ENCODE measurements at places on chromosomes 7 and 10.

- DNase-seq, result no peak
These were observed 15.4 kb downstream of the NFE2L3 start for GRCh38 chr7:26167303-26167934.

DNA sequence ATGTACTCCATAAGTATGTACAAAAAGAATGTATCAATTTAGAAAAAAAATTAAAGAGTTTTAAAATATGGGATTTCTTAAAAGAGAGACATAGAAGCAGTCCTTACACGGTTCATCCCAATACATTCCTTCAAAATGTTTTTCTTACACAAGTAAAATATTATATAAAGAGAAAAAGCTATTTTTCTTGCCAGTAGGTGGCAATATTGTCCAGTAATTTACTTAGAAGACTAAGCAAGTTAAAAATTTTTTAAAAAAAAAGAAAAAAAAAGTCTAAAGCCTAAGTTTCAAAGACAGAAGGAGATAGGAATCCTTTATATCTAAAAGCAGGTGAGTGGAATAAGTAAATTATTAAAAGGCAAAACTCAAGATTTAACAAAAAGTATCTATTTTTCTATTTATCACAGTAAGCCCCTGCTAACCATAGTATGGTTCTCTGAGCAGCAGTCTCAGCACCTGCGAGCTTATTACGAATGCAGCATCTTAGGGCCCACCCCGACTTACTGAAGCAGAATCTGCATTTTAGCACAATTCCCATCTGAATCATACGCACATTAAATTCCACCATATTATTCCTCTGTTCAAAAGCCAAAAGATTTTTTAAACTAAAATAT, 240.6 kb downstream of the DGKI start:
- no peak for DNase-seq

- peak; percentile 79 for DNase-seq
These were observed 523 bp downstream of the PURB start for GRCh38 chr7:44884621-44885393.

DNA sequence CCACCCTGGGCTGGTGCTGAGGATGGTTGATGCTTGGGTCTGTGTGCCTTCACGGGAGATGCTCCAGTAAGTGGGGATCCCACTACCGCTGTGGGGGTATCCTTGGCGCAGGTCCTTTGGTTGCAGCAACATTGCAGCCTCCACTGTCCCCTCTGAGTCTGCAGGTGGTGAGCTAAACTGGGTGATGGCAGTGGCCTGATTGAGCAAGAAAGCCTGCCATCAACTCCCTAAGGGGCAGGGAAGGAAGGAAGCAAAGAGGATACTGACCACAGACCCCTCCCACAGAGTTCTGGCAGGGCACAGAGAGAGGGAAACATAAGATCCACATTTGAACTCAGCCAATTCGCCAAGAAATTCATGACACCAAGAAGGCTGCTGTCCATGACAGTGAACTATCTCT, 43.2 kb downstream of the MYO1G start:
- no peak for DNase-seq

DNA sequence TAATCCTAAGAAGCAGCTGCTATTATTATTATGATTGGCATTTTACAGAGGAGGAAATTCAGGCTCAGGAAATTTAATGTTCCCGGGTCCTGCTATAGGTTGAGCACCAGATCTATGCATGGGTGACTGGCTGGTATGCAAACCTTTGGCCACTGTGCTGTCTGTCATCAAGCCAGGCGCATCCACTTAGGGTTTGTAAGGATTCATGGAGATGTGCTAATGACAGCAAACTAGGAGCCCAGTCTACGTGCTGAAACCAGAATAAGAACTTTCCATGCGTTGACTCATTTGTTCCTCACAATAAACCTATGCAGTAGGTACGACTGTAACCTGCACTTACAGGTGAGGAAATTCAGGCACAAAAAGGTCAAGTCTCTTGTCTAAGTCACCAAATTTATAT, 64.5 kb upstream of the ZMIZ1 start:
- no peak for DNase-seq

- DNase-seq, result no peak
These were observed 44.8 kb upstream of the HHEX start for GRCh38 chr10:92644921-92645320.

DNA sequence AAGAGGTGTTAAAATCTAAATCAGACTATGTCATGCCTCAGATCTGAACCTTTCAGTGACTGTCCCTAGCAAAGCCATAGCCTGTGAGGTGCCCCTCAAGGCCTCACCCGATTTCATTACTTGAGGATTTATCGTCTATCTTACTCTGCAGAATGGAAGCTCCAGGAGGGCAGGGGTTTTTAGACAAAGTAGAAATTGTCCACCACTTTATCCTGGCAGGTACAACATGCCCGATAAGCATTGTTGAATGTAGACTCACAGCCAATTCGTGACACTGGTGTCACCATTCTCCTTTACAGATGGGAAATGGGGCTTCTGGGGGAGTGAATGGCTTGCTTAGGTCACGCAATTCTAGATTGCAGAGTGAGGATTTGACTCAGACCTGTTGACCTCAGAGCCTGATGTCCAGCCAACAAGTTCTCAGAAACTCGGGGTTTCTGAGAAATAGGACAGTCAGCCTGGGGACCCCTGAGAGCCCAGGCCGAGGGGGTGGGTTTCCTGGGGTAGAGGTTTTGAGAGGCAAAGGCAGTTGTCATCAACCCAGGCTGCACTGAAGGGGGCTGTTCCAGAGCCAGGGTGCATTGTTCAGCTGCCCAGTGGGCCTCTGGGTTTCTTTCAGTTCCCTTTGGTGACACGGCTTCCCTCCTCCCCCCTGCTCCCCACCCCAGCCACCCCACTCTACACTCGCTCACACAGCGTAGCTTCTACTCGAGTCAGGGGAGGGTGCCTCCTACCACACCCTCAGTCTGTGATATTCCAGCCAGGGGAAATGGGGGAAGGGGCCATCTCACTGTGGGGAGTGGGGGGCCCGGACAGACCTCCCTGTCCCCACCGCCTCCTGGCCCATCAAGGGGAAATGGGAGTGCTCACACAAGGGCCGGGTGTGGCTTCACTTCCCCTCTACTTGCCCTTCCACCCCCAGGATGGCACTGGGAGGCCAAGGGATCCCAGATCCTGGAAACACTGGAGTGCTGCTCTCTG, 3.1 kb upstream of the IRF5 start:
- no peak for DNase-seq

DNA sequence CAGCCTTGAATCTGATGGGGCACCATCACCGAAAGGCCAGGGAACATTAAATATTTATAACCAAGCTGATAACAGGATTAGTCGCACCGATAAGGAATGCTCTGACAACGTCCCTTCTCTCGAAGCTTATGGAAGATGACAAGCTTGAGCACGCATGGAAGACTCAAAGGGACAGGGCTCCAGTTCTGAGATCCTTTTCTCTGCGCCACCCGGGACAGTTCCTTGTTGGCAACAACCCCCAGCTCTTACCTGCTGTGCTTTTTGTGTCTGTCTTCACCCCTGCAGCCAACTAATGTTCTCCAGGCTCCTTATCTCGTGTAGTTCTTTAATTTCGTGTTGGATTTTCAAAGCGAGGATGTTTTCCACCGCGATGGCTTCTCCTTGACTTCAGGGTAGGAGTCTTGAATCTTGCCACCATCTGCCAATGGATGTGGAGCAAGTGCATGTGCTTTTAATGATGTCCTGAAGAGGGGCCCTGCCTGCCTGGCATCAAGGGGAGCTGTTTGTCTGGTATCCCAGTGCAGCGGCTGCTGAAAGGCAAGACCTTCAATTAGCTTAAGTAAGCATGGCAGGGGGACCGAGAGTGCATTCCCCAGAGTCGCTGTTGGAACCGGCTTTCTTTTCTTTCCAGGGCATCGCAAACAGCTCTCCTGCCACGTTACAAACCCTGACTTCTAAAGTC, 354 bp upstream of the FERD3L start:
- peak; percentile 72 for DNase-seq

DNA sequence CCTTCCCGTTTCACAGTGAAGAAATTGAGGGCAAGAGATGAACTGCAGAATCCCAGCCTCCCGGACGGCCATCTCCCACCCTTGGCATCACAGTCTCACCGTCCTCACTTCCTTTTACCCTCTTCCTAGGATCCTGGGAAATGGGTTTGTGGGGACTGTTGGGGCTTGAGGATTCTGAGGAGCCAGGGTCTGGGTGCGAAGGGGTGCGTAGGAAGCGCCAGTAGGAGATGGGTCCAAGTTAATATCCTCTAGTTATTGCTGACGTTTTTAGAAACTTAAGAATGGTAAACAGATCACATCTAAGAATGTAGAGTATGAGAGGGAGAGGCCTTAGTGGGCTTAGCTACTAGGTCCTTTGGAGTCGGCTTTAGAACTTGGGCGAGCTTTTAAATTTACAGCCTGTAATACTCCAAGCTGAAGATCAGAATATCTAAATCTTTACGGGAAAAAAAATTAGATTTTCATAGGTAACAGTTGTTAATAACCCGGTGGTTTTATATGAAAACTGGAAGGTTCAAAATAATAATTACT, 696 bp downstream of the MALSU1 start:
- DNase-seq, result no peak

- DNase-seq, result no peak
These were observed 606.6 kb upstream of the DPP6 start for GRCh38 chr7:153445641-153446040.

DNA sequence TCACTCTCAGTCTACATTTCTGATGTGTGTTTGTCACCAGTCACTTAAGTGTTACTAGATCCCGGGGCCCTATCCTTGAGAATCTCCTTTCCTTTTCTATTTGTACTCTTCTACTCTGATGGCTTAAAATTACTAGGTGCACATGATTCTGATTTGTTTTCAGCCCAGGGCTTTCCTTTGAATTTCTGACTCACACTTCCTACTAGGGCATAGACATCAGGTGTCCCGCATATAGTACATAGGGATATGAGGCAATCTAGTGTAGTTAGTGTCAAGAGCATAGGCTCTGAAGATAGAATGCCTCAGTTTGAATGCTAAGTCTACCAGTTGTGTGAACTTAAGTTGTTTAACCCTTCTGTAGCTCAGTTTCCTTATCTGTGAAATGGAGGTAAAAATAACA, 49.4 kb upstream of the LRRN3 start:
- DNase-seq, result no peak

DNA sequence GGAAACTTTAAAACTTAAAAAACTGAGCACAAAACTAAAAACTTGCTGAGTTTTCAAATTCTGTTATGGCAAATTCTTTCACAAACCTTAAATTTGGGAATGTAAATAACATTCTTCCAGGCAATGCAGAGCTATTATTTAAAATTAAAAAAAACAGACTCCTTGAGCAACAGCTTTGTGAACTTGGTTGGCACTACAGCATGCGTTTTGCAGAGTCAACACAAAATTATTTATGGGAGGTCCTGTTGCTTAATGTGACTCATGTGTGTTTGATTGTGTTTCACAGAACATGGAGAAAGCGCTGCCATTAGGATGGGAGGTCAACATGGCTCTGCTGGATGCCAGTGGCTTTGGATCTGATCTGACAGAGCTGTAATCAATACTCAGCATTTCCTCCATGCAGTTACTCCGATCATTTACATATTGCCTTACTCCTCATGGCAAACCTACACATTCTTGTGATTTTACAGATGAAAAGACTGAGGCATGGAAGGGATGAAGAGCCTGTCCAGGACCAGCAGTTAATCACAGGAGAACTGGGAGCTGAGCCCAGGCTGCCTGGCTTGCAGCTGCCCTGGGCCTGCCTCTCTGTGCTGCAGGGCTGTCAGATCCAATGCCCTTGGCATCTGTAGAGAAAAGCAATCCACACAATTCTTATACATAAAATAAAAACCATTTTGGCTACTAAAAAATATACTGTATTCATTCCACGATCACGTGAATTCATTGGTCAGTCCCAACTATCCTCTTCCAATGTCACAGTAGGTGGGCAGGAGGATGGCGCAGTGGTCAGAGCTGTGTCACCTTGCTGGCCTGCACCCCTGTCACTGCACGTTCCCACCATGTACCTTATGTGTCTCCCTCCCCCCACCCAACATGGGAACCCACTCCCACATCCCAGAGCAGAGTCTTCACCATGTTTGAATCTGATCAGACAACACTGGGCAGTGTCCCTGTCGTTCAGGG, 200.9 kb downstream of the CXCL12 start:
- DNase-seq, result no peak

DNA sequence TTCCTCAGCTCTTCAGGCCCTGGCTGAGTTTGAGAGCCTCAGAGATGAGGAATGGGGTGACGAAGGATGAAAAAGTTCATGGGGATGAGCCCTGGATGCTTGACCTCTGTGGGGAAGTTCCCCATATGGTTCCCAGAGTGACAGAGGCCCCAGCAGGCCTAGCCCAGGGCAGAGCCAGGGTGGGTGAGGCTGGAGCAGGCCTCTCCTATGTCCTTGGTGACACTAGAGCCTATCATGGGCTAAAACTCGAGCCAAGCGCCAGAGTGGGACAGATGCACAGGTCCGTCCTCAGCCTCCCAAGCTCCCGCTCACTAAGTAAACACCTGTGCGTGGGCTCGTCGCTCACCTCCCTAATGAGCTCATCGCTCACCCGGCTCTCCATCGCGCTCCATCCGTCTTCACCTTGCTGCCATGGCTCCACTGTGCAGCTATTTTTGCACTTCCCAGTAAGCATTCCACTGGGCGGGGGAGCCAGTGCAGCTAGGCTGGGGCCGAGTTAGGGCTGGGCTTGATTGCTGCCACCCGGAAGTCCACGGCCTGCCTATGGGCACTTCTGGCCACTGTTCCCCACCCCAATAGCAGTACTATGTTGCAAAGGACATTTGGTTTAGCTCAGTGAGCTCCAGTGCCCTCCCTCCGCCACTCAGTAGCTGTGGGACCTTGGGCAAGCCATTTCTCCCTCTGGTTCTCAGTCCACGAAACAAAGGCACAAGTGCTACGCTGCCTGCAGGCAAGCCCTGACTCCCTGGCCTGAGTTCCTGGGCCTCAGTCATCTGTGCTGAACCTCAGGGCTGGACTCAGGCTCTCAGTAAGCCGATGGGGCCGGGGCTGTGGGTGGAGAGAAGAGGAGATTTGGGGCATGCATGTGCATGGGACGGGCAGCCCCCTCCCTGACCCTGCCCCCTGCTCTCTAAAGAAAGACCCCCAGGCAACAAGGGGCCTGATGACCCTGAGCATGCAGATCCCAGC, 117.3 kb upstream of the PCBD1 start:
- no peak for DNase-seq

- DNase-seq, result no peak
These were observed 2.1 kb downstream of the NPC1L1 start for GRCh38 chr7:44538798-44539668.

- no peak for DNase-seq
These were observed 264.4 kb downstream of the SORCS1 start for GRCh38 chr10:106900016-106900652.

GRCh38 chr7:45689797-45690761, 115.9 kb downstream of the ADCY1 start:
- peak; percentile 30 for DNase-seq

GRCh38 chr7:56079450-56080185, 13.1 kb downstream of the PHKG1 start:
- DNase-seq, result peak; percentile 83

GRCh38 chr10:117568334-117568733, 25.8 kb downstream of the EMX2 start:
- no peak for DNase-seq
